H7 (cell line): ENCODE measurements at places on chromosomes 13 and 19.

DNA sequence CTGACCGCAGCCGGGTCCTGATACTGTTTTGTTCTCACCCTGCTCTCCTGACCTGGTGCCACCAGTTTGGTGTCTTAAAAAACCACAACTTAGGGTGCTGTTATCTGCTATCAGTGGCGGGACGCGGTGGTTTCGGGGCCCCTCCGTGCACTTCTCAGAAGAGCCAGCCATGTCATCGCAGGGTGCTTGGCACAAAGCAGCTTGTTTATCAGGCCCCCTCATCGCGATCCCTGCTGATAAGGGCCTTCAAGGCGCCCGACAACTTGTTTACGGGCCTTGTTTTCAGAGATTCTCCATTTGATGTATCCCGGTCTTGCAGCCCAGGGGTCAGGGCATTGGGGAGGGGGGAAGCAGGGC, 58.1 kb upstream of the KLF2 start:
- no peak for DNase-seq

- DNase-seq = peak; percentile 17
These were observed 805.6 kb upstream of the ARGLU1 start for GRCh38 chr13:107373551-107373950.

GRCh38 chr19:47305309-47305751, 4.3 kb upstream of the C5AR1 start:
- peak; percentile 85 for DNase-seq

DNA sequence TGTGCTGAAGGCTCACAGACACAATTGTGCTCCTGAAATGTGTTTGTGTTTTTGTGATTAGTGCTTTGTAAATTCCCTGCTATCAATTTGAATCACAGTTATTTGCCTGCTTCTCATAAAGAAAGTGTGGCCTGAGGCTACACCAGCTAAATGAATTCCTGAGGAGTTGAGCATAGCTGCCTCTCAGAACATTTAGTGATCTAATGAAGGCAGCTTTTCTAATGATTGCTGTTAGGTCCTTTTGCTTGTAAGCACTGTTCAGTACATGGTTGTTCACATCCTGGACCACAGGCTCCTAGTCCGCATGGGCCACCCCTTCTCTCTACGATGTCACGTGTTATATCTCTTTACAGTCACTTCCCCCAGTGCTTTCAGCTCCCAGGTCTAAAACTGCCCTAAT, 238.2 kb downstream of the B3GLCT start:
- no peak for DNase-seq

GRCh38 chr19:22421797-22422196, 349 bp downstream of the ZNF98 start:
- no peak for DNase-seq
